Endothelial cell of umbilical vein (primary cell): ENCODE measurements at places on chromosomes 11 and 22. TPM values are rescaled to one million over a fixed set of nuclear protein-coding genes. Genes with fewer than 3 reads are reported as not detected.

RTN4RL2 gene
- 0.83 and 1.3 TPM in 2 replicates for total RNA-seq

- no peak for DNase-seq
Measured at GRCh38 chr22:48367731-48368130, 1459.9 kb downstream of the BRD1 start.

DNA sequence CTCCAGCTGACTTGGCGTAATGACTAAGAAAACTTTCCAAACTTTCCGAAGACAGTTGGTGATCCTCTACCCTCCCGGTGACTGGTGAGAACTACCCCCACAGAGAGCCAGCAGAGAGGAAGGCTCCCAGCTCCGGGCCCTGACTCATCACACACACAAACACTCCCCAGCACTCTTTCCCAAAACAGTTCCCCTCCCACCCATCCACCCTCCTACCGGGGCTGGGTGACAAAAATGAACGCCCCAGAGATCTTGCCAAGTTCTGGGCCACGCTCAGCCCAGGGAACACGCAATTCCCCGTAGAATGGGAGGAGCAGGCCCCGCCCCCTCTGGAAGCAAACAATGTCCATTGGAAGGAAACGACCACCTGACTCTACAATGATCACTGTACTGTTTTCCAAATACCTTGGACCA is 21.3 kb upstream of the JAM3 start:
- no peak for DNase-seq

DNA sequence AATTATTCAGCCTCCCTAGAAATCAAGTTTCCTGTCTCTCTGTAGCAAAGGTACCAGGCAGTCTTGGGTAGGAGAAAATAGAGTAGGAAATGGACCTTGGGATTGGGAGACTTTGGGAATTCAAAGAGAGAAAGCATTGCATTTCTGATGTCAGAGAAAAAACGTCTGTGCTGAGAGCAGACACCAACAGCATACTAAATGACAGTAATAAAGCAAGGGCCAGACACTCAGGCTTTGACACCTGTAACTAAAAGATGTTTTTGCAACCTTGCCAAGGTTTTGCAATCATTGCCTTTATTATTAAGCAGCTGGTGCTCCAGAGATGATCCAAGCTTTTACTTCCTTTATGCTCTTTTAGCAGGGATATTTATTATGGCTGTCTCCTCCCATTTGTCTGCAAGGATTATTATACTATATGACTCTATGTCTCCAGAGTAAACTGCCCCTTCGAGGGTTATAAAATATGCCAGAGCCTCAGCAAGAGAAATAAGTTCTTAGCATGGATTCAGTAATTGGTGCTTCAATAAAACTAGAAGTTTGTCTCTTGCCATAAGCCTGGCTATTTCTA is 85.2 kb upstream of the GRAMD1B start:
- no peak for DNase-seq

NCAPH2 gene
- total RNA-seq: 42.4 and 43.1 TPM in 2 replicates

DNA sequence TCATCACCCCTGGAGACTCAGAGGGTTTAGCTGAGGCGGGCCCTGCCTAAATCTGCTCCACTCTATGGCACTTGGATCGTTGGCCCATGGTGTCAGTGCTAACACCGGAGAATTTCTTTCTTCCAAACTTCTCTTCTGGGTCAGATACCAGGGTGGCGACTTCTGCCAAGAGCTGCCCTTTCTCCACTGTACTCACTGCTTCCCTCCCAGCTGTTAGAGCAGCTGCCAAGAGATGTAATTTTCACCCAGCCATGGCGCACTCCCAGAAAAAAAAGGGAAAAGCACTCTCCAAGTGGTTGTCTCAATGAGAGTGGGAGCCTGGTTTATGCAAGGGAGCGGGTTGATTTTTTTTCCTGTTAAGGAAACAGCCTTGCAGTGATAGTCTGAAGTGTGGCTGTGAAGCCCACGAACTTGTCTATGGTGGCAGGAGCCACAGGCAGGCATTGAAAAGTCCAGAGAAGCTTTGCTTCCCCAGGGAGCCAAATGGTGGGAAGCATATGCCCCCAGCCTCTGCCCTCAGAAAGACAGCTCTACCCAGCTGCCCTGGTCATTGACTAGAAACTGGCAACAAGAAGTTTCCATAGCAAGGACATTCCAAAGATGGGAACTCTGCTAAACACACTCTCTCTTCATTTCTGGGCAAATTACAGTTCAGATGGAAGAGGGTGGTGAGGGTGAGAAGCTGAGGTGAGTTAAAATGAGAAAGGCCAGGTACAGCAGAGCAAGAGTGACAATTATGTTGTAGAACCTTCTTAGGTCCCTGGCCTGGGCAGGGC is 10.7 kb downstream of the PCSK7 start:
- DNase-seq: no peak

GRCh38 chr11:34970033-34970432 is 53.6 kb downstream of the PDHX start:
- no peak for DNase-seq
